ENCODE measurements at places on chromosomes 2 and 18.

DNA sequence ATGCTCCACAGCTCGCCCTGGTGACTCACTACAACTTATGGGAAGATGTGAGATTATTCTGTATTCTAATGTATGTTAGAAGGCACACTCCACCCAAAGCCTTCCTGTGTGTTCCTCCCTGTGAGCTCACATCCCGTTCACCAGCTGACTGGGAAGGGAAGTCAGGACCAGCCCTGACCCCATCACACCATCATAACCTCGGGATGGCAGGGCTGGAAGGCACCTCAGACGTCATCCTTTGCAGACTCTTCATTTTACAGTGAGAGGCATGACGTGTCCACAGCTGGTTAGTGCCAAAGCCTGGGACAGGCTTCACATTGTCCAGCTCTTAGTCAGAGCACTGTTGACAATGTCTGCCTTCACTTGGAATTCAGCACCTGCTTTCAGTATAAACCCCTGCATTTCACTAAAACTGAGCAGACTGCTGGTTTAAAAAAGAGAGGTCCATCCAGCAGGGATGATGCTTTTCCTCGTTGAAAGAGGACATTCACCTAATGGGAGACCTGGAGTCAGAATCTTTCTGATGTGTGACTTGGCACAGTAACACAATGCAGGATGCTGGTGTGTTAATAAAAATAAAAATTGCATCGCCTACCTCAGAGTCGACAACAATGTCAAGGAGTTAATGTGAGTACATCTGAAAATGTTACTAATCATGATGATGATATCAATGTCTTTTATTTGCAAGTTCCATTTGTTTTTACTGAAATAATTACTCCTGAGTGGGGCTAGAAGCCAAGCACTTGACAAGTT, 418.0 kb upstream of the TNP1 start:
- DNase-seq: no peak

GRCh38 chr2:223870840-223871611, 33.6 kb upstream of the AP1S3 start:
- no peak for DNase-seq

GRCh38 chr2:121367246-121367900, 82.4 kb upstream of the TFCP2L1 start:
- DNase-seq: no peak

- DNase-seq: no peak
Observed at GRCh38 chr2:94994063-94994913, 31.2 kb upstream of the MAL start.

DNA sequence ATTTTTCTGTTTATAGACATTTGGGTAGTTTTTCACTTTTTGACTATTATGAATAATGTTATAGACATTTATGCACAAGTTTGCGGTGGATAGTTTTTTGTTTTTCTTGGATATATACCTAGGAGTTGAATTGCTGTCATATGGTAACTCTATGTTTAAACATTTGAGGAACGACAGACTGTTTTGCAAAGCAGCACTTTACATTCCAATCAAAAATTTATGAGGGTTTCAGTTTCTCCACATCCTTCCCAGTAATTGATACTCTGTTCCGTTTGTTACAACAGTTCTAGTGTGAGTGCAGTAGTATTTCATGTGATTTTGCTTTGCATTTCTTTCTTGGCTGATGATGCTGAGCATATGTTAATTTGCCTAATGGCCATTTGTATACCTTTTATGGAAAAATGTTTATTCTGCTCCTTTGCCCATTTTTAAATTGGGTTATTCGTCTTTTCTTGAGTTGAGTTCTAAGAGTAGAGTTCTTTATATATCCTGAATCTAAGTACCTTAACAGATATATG, 617.3 kb upstream of the LRATD1 start:
- no peak for DNase-seq

- DNase-seq: no peak
Observed at GRCh38 chr2:238585836-238586821, 159.4 kb downstream of the ASB1 start.

DNA sequence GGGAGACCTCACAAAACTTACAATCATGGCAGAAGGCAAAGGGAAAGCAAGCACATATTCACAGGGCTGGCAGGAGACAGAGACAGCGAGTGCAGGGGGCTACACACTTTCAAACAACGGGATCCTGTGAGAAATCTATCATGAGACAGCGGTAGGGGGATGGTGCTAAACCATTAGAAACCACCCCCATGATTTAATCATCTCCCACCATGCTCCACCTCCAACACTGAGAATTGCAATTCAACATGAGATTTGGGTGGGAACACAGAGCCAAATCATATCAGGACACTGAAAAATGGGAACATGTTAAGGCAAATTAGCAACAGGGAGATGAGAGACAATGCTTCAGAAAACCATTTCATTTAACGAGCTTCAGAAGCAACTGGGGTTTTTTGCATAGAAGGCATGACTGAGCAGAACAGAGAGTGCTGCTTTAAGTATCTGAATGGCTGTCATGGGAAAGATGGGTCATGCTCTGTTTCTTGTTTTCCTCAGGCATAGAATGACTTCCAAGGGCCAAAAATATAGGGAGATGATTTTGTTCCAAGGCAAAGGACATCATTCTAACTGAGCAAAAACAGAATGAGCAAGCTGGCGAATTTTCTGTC, 100.8 kb upstream of the MAP2 start:
- no peak for DNase-seq

- DNase-seq: no peak
Observed at GRCh38 chr2:36477746-36478145, 120.2 kb downstream of the FEZ2 start.

GRCh38 chr2:157894694-157895435, 18.7 kb upstream of the ACVR1 start:
- no peak for DNase-seq

DNA sequence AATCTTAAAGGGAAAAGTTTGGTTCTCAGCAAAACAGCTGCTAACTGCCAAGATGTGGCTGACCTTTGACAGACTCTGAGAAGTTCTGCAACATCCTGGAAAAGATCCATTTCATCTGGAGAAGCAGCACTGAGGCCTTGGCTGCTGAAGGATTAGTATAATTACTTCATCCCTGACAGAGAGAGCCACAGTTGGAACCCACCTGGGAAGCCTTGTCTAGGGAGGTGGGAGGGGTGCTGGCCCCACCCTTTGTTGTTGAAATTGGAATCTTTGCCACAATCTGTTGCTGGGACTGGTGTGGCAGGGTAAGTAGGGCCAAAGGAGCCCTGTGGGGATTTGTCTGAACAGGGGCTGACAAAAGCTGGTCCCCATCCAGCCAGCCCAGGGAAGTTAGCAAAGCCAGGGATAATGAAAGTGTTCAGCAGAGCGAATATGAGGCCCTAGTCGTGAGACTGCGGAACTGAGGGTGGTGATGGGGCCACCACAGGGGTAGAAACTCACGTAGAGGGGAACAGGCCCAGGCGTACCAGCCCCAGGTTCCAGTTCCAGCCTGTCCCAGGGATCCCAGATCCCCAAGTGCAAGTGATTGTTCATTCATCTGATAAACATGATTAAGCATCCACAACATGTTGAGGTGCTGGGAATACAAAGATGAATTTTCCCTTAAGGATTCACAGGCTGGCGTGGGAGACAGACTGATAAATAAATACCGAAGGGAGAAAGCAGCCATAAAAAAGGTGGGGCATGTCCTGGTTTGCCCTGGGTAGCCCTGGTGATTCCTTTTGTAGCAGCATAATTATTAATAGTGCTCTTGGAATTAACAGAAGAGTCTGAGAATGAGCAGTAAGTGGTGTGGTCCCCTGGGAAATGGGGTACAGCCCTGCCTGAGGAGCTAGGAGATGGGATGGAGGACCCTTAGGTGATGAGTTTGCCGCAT, 60.0 kb downstream of the MYO1B start:
- no peak for DNase-seq

GRCh38 chr2:188278388-188279092, 13.1 kb upstream of the GULP1 start:
- no peak for DNase-seq

- DNase-seq: no peak
Observed at GRCh38 chr18:60018618-60019462, 119.0 kb downstream of the PMAIP1 start.

- DNase-seq: no peak
Observed at GRCh38 chr2:158403237-158403636, 53.3 kb downstream of the CCDC148 start.

GRCh38 chr2:231238689-231239088, 40.3 kb downstream of the ARMC9 start:
- no peak for DNase-seq

All from CD4-positive, alpha-beta T cell treated with Interleukin-4 for 4 hours (primary cell).